ENCODE measurements at places on chromosomes 3 and 15.

DNA sequence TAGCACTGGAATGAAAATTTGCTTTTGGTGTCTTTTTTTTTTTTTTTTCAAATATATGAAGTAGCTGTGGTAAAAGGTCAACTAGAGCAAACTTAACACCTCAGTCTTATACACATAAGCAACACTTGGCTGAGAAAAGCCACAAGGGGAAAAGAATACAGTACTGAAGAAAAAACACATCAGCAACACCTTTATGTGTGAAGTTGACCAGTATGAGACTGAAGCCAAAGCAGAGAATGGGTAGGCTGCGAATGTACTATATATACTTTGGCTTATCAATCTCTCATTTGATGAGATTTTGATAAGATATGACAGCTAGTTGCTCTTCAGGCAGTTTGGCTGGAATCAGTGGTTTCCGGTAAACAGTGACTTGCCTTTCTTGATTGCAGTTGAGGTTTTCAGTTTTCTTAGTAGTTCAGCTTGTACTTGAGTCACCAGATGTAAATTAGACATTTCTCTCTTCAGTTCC is 22.0 kb upstream of the ZCWPW2 start:
- no peak for DNase-seq

GRCh38 chr3:149273096-149273751 is 51.6 kb upstream of the CP start:
- peak; percentile 1 for DNase-seq

GRCh38 chr3:190618330-190619030 is 104.6 kb downstream of the IL1RAP start:
- no peak for DNase-seq

DNA sequence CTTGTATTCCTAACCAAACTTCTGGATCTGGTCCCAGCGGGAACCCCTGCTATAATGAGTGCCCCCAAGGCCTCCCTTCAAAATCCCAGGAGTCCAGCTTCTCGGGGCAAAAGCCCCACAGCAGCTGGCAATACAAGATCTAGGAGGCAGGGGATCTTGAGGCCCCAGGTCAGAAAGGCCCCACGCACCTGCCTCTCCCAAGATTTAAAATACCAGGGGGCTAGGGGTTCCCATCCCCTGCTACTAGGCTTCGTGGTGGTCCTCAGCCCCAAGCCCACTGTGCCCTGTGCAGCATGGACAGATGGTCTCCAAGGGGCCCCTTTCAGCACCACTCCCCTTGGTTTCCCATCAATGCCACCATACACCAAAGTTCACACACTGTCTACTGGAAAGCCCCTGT is 15.8 kb upstream of the CYP11A1 start:
- DNase-seq, result no peak

DNA sequence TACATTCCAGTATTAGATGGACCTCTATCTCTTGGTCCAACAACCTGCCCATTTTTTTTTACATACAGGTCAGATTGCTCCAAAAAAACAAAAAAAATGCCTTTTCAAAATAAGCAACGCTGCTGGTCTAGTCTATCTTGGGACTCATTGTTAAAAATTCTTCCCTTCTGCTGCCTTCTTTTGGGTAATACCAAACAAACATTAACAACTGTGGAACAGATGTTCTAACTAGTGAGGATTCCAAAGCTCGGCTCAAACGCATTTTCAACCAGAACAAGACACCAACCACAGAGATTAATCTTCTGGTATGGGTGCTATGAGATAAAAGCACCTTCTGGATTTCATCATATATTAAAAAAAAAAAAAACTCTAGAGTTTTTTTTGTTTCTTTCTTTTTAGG is 24.7 kb downstream of the ARHGAP31 start:
- DNase-seq, result no peak

DNA sequence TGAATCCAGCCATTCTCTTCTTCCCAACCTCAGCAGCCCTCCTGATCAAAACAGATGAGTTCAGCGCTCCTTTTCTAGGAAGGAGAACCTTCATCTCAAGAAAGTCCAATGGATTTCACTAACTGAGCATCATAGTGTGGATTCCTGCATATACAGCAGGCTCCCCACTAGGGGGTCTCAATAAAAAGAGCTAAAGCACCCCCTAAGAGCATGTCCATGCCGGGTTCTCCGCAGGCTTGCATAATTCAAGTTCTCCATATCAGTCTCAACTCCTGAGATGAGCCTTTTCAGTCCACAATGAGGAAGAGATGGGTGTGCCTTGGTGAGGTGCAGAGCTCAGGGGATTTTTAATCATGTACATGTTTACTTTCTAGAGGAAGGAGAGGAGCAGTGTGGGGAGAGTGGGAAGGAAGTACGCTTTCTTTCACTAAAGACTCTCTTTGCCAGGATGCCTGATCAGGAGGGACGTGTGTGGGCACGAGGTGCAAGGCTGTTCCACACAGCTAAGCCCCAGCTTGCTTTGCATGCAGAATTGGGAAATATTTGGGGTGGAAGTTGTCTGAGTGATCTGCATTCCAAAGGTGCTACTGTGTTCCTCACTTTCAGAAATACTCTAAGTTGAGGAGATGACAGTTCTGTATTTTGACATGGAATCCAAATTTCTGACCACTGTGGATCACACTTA is 563.5 kb downstream of the OCA2 start:
- DNase-seq, result no peak

DNA sequence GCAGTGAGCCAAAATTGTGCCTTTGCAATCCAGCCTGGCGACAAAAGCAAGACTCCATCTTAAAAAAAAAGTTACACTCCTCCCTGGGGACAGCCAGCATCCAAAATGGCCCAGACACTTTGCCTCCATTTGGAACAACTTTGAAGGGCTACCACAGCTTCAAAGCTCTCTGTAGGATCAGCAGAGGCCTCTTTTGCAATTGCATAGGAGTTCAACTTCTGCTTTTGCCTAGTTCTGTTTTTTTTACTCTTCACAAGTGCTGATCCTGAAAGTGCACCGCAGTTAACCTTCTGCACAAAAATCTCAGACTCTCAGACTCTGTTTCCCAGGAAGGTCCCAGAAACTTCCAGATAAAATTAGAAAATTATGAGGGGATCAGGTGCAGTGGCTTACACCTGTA is 25.2 kb upstream of the SLC4A7 start:
- no peak for DNase-seq

- no peak for DNase-seq
These were observed 23.3 kb upstream of the GABRR3 start for GRCh38 chr3:98058244-98058960.

DNA sequence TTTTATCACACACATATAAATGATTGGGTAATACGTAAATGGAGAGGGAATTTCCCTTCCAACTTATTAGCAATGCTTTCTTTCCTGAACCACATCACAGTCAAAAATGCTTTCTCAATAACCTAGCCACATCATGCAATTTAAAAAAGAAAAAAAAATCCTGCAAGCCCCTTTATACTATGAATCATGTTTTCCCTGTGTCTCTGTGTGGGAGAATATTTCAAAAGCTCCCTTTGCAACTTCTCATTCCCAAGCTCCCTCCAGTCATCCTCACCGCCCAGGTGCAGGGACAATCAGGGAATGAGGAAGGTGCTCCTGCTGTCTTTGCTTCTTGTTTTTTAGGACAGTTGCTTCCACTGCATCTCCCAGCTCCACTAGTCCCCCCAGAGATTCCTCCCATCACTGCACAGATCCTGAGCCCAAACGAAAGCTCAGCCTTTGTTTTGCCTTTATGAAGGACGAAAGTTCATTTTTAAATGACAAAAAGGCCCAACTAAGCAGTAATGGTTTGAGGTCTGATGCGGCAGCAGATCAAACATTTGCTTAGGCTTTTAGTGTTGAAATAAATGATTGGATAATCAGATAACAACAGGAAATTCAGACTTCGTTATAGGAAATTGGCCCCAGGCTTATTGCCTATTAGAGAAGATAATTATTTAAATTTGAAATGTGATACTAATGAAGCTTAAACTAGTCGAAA is 47.8 kb upstream of the ADGRG7 start:
- no peak for DNase-seq

GRCh38 chr15:89436560-89437311 is 59.6 kb downstream of the RHCG start:
- DNase-seq, result no peak

GRCh38 chr3:160280836-160281235 is 55.6 kb downstream of the C3orf80 start:
- DNase-seq, result no peak

DNA sequence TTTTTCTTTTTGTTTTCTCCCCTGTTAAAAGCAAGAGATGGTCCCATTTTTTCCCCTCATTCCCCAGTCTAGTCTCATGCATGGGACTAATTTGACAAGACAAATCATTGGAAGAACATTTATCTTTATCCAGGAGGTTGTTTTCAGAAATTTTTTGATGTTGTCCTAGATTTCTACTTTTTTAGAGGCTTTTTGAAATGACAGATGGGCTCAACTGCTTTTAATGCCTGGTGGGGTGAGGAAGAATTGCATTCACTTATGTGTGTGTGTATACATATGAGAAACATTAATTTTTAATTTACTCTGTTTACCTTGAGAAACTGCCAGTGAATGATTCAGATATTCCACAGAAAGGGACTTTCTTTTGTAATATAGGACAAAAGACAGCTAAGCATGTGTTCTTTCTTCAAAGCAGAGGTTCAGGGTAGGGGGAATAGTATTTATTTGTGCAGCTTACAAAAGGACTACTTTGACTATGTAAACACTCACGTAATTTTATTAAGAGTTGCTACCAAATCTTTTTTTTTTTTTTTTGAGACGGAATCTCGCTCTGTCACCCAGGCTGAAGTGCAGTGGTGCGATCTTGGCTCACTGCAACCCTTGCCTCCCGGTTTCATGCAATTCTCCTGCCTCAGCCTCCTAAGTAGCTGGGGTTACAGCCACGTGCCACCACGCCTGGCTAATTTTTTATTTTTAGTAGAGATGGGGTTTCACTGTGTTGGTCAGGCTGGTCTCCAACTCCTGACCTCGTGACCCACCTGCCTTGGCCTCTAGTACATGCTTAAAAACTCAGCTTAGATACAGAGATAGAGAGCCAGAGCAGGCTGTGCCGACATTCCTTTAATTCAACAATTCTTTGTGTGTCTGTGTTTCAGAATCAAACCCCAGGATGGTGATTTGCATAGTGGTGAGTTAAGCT is 130.1 kb upstream of the RARB start:
- no peak for DNase-seq

DNA sequence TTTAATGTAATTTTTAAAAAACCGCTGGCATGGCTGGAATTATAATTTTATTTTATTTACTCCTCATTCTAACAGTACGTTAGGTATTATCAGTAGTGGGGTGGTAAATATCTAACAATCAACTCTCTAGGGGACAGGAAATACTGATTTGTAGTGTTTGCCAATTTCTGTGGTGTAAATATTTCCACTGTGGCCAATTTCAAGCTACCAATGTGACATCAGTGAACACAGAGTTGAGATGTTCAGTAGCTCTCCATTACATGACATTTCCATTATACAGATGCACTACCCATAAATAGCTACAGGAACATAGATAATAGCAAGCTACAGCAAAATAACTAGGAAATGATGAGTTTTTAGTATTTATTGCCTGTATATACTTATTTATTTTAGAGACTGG is 10.0 kb upstream of the ARL8B start:
- no peak for DNase-seq

DNA sequence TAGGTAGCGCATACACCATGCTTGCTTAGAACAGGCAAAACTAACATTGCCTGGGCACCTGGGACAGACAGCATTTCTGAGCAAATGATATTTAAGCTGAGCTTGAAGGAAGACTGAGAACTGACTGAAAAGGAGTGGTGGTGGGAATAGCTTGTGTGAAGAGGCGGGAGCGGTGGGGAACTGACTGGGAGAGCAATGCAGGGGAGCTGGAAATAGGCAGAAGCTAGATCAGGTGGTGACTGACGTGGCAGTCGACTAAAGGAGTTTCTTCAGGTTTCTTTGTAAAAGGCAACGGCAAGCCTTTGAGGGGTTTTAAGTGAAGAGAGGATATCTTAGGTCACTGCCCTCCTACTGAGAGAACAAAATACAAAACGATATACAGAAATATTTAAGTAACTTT is 61.8 kb downstream of the NEO1 start:
- no peak for DNase-seq

DNA sequence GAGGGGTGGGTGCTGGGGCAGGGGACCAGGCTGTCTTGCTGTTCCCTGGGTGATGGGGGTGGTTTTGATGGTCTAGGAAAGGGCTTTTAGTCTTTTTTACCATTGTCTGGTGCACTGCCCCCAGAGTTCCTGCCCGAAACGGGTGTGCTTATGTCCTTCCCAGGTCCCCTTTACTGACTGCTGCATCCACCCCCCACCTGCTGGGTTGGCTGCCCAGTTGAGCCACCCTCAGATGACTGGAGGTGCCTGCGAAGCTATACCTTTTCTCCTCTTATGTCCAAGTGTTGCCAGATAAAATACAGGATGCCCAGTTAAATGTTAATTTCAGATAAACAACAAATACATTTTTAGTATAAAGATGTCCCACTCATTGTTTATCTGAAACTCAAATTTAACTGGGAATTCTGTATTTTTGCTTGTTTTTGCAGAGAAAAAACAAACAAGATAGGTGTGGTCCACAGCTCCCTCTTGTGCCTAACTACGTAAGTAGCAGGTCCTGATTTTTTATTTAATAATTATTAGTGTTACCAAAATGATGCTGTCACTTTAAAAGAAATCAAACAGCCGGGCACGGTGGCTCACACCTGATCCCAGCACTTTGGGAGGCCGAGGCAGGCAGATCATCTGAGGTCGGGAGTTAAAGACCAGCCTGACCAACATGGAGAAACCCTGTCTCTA is 6.1 kb upstream of the RPP14 start:
- DNase-seq, result no peak

GRCh38 chr15:76840830-76841460 is 64.2 kb downstream of the SCAPER start:
- DNase-seq, result no peak
